H9 (cell line): ENCODE measurements at places on chromosomes 5 and 9. TPM values are rescaled to one million over a fixed set of nuclear protein-coding genes. Genes with fewer than 3 reads are reported as not detected.

GRCh38 chr5:172194985-172195774, 1.2 kb downstream of the EFCAB9 start:
- H3K4me1 ChIP-seq: 0 out of 2 replicates have a peak, but pooled peaks cover under 1% of the 10 kb centered on the region
- no peak for DNase-seq
- H3K27me3 ChIP-seq: no peaks in the 10 kb centered on the region
- H3K4me3 ChIP-seq: no peak overlapping the region
- peaks cover 4% of the 10 kb centered on the region; the same call in 1 of the 3 replicates for H3K36me3 ChIP-seq

GRCh38 chr5:115549154-115549553, 4.6 kb upstream of the FEM1C start:
- H3K27ac ChIP-seq: no peak overlapping the region
- peak; percentile 80 for DNase-seq
- no peaks in the 10 kb centered on the region for H3K27me3 ChIP-seq
- H3K4me1 ChIP-seq: no peaks in the 10 kb centered on the region
- H3K36me3 ChIP-seq: peaks cover 11% of the 10 kb centered on the region

DNA sequence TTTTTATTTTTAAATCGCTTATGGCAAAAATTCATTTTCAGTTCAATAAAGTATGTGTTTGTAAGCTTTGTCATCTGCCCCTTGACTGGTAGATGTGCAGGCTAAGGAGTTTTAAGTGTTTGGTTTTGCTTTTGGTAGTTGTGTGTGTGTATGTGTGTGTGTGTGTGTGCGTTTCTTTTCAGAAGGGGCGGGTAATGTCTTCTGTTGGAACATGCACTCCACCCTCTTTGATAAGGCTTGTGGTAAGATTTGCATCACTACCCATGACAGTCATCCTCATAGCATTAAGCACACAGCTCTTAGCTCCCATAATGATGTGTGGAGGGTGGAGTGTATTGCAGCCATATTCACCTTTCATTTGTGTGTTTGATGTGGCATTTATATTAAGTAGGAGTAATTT, 92.1 kb upstream of the FSD1L start:
- H3K4me1 ChIP-seq: no peaks in the 10 kb centered on the region
- no peaks in the 10 kb centered on the region for H3K27me3 ChIP-seq
- DNase-seq: no peak
- H3K36me3 ChIP-seq: peaks cover 2% of the 10 kb centered on the region; the same call in 1 of the 3 replicates

GRCh38 chr9:91995000-91995655, 45.1 kb upstream of the ROR2 start:
- DNase-seq: no peak
- no peaks in the 10 kb centered on the region for H3K36me3 ChIP-seq
- H3K4me3 ChIP-seq: no peak overlapping the region
- no peak overlapping the region for H3K27ac ChIP-seq

DNA sequence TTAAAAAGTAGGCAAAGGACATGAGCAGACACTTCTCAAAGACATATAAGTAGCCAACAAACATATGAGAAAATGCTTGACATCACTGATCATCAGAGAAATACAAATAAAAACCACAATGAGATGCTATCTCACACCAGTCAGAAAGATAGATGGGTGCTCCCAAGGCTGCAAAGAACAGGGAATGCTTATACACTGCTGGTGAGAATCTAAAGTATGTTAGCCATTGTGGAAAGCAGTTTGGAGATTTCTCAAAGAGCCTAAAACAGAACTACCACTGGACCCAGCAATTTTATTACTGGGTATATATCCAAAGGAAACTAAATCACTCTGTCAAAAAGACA, 154.2 kb downstream of the NDUFS4 start:
- H3K27me3 ChIP-seq: no peaks in the 10 kb centered on the region
- peaks cover 16% of the 10 kb centered on the region for H3K36me3 ChIP-seq
- no peaks in the 10 kb centered on the region for H3K4me1 ChIP-seq
- H3K4me3 ChIP-seq: no peak overlapping the region
- H3K27ac ChIP-seq: no peak overlapping the region

DNA sequence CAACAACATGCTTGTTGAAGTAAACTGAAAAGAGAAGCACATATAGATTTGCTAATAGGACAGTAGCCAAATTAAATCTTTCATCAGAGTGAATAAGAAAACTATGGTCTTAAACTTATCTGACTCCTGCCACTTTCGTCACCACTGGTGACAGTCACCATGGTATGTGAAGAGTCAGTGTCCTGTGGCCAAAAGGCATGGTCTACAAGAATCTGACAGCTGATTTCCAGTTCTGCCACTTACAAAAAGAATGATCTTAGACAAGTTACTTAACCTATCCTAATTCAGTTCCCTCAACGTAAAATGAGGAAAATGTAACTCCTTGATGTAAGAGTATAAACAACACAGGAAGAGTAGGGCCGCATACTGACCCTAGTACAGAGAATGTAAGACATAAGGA, 102.0 kb downstream of the LPAR1 start:
- no peaks in the 10 kb centered on the region; the same call in 2 of the 3 replicates for H3K36me3 ChIP-seq
- H3K27ac ChIP-seq: no peak overlapping the region
- no peak for DNase-seq
- H3K4me3 ChIP-seq: no peak overlapping the region
- H3K4me1 ChIP-seq: no peaks in the 10 kb centered on the region

DNA sequence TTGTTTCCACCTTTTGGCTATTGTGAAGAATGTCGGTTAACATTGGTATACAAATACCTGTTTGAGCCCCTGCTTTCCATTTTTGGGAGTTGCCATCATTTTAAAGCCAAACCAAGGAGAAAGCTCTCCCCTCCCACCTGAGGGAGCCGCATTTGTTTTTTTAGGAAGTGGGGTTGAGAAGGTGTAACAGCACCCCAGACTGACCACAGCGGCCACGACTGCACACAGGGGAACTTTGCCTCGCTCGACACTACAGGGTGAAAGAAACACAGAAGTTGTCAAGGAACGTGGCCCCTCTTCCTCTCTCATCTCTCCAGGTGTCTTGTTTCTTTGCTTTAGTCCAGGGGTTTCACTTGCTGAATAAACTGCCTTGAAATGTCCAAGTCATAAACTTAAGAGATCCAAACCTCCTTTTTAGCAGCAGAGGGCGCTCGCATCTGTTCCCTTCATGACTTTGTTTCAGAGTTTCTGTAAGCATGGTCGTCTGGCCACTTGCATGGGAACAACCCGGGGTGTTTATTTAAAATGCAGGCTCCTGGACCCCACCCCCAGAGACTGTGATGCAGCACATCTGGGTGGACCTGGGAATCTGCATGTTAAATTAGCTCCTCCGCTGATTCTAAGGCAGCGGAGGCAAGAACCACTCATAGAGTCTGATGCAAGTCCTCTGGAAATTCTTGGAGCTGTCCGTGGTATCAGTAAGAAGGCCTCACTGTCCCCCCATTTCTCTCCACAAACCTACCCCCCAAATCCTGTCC, 2.1 kb upstream of the TTLL11 start:
- H3K27ac ChIP-seq: no peak overlapping the region
- peak; percentile 65 for DNase-seq
- H3K4me3 ChIP-seq: peak overlapping the region; percentile 68
- H3K36me3 ChIP-seq: no peaks in the 10 kb centered on the region
- no peaks in the 10 kb centered on the region; the same call in 1 of the 2 replicates for H3K27me3 ChIP-seq

DNA sequence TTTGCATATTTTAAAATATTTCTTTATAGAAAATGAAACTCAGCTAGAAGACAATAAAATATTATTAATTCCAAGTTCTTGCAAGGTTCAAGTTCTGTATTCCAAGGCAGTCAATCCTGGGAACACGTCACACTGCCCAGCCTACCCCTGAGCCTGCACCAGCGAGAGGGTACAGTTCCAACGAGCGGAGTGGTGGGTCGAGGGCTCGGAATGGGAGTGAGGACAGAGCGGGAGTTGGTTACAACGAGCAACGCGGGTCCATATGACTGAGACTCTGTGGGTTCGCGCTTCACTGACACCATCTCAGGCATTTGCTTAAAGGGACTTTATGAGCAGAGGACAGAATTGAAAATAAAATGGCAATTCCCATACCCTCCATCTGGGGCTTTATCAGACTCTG, 40.0 kb upstream of the SPTLC1 start:
- no peaks in the 10 kb centered on the region for H3K27me3 ChIP-seq
- no peak for DNase-seq
- H3K4me1 ChIP-seq: no peaks in the 10 kb centered on the region
- no peak overlapping the region for H3K4me3 ChIP-seq

GRCh38 chr5:174827558-174827957, 103.2 kb downstream of the MSX2 start:
- H3K4me1 ChIP-seq: no peaks in the 10 kb centered on the region
- H3K27ac ChIP-seq: no peak overlapping the region
- no peaks in the 10 kb centered on the region for H3K36me3 ChIP-seq
- DNase-seq: no peak
- H3K27me3 ChIP-seq: no peaks in the 10 kb centered on the region

DNA sequence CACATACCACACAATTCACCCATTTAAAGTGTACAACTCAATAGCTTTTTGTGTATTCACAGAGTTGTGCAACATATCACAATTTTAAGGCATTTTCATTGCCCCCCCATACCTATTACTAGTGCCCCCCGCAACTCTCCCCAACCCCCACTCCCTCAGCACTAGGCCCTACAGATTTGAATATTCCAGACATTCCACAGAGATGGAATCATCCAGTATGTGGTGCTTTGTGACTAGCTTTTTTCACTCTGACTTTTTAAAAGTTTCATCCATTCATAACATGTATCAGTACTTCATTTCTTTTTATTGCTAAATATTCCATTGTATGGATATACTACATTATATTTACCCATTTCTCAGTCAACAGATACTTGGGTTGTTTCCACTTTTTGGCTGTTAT, 102.9 kb upstream of the LRRTM2 start:
- peaks cover 4% of the 10 kb centered on the region; the same call in 1 of the 2 replicates for H3K4me1 ChIP-seq
- DNase-seq: peak; percentile 2
- no peak overlapping the region for H3K27ac ChIP-seq
- no peaks in the 10 kb centered on the region for H3K27me3 ChIP-seq

GRCh38 chr5:172775326-172776234, 4.6 kb upstream of the DUSP1 start:
- DNase-seq: no peak
- H3K4me3 ChIP-seq: no peak overlapping the region
- H3K27me3 ChIP-seq: peaks cover 2% of the 10 kb centered on the region; the same call in 1 of the 2 replicates
- no peak overlapping the region for H3K27ac ChIP-seq

- no peak overlapping the region for H3K27ac ChIP-seq
- no peaks in the 10 kb centered on the region for H3K27me3 ChIP-seq
- H3K36me3 ChIP-seq: no peaks in the 10 kb centered on the region; the same call in 2 of the 3 replicates
- no peak overlapping the region for H3K4me3 ChIP-seq
Measured at GRCh38 chr5:171524466-171524865, 105.0 kb downstream of the FGF18 start.

GRCh38 chr9:35797311-35798109, 6.1 kb downstream of the NPR2 start:
- H3K4me1 ChIP-seq: no peaks in the 10 kb centered on the region
- H3K27me3 ChIP-seq: no peaks in the 10 kb centered on the region
- no peak overlapping the region for H3K4me3 ChIP-seq

DNA sequence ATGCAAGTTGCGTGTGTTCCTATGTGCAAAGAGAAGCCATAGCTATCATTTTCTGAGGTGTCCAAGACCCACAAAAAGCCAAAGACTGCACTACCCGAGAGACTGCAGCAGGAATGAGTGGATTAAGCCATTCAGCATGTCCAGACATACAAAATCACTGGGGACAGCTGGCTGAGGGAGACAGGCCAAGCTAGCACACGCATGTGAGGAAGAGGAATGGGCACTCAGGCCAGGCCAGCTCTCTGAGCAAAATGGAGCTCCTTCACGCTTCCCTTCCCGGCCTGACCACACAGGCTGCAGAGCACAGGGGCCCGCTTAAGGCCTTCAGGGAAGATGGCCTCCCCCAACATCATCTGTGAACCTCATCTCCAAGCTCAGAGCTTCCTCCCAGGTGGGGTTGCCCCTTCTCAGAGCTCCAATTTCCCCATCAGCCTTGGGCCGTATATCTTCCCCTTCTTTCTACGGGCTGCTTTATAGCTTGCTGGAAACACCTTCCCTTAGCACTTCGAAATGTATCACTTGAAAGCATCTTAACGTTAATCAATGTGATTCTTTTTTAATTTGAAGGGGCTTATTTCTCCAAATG, 8.4 kb downstream of the DCANP1 start:
- DNase-seq: peak; percentile 18
- no peak overlapping the region for H3K4me3 ChIP-seq
- no peak overlapping the region for H3K27ac ChIP-seq
- H3K36me3 ChIP-seq: no peaks in the 10 kb centered on the region
- no peaks in the 10 kb centered on the region for H3K4me1 ChIP-seq
- no peaks in the 10 kb centered on the region for H3K27me3 ChIP-seq

DNA sequence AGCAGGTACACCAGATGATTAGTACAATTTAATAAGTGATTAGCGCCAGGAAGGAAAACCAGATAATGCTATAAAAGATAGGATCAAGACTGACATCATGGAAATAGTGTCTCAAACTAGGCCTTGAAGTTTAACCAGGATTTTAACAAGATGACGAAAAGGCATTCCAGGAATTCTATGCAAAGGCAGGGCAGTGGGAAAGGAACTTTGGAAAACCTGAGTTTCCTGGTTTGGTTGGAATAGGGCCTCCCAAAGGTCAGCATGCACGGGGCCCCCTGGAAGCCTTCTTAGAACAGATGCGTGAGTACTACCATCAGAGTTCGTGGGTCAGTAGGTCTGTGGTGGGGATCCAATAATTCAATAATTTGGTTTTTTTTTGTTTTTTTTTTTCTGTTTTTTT, 935.2 kb upstream of the DMAC1 start:
- no peaks in the 10 kb centered on the region for H3K36me3 ChIP-seq
- DNase-seq: peak; percentile 57
- H3K27me3 ChIP-seq: no peaks in the 10 kb centered on the region
- no peak overlapping the region for H3K4me3 ChIP-seq
- no peak overlapping the region for H3K27ac ChIP-seq

DNA sequence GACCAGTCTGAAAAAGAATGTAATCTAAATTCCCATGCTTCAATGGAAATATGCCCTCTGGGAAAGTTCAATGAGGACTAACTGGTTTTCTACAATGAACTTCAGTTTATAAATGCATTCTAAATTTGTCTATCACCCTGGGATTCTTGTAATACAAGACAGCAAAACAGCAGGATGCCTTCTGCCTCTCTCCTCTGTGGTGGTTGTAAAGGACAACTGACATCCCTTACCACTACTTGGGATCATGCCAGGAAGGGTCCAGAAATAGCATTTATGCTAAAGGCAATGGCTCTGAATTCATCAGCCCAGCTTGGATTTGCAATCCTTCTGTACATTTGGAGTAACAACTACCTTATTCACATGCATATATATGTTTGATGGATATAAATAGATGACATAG, 97.3 kb upstream of the ADAMTS16 start:
- no peaks in the 10 kb centered on the region for H3K27me3 ChIP-seq
- no peaks in the 10 kb centered on the region for H3K4me1 ChIP-seq
- DNase-seq: no peak
- H3K4me3 ChIP-seq: no peak overlapping the region
- no peak overlapping the region for H3K27ac ChIP-seq

The CDX1 gene
- 0.22 TPM in 1 of 2 replicates, not detected in the other for total RNA-seq

The BTF3 gene
- total RNA-seq: 861 and 876 TPM in 2 replicates

The DDX4 gene
- not detected in 2 replicates for total RNA-seq

The PCDHB16 gene
- 6.5 and 8.0 TPM in 2 replicates for total RNA-seq

The FOXD4L3 gene
- 0.26 TPM in 1 of 2 replicates, not detected in the other for total RNA-seq

The PRUNE2 gene
- 9.7 and 12.1 TPM in 2 replicates for total RNA-seq

The SLC31A2 gene
- total RNA-seq: 1.0 and 1.3 TPM in 2 replicates

The ENHO gene
- 11.3 and 14.5 TPM in 2 replicates for total RNA-seq
